ENCODE measurements at places on chromosomes 13 and 19.

DNA sequence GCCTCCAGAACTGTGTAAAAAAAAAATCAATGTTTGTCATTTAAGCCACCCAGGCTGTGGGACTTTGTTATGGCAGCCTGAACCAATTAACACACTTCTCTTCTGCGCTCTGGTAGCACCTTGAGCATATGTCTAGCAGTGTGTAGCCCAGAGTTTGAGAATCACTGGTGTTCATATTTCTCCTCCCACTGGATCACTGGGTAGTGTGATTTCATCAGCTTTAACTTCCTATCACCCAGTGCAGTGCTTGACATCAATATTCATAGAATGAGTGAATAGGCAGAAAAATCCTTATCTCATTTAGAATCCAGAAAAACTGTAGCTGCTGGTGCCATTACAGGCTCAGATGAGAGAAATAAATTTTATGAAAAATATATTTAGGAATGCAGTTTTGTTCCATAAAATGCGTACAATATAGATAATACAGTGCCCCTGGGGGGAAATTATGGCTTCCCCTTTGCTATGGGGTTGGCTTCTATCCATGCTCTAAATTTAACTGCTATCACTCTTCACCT is 30.7 kb upstream of the WASF3 start:
- DNase-seq, result no peak

GRCh38 chr19:39754544-39754943 is 16.7 kb upstream of the CLC start:
- DNase-seq, result no peak

GRCh38 chr13:93649496-93649895 is 422.9 kb downstream of the GPC6 start:
- DNase-seq, result no peak

- no peak for DNase-seq
Observed at GRCh38 chr13:40329781-40330485, 336.5 kb downstream of the FOXO1 start.

DNA sequence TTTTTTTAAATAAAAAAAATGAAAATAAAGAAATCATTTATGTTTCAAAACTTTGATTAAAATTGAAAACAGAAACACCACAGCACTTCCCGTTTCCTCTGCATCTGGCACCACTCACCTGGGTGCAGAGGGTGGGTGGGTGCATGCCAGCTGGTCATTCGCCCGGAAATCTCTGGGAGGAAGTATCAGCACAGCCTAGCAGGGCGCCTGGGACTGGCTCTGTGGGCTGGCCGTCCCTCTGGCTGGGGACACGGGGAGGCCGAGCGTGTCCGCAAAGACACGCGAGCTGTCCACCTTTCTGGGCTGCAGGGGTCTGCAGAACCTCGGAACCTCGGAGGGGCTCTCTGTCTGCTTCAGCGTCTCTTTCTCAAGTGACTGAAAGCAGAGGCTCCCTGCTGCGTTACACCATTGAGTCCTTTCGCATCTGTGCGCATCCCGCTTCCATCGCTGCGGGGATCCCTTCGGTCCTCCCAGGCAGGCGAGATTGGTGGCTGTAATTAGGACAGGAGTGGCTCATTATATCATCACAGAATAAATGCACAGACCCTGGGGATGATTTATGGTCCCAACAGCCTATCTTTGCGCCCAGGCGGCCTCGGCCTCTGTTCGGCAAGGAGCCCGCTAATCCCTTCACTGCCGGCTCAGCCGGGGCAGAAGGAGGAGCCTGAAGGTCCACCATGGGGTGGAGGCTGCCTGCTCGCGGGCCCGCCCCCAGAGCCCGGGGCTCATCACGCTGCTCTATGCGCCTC is 17.2 kb downstream of the CRTC1 start:
- DNase-seq, result no peak

GRCh38 chr13:98411013-98411412 is 165.9 kb downstream of the STK24 start:
- DNase-seq, result no peak

DNA sequence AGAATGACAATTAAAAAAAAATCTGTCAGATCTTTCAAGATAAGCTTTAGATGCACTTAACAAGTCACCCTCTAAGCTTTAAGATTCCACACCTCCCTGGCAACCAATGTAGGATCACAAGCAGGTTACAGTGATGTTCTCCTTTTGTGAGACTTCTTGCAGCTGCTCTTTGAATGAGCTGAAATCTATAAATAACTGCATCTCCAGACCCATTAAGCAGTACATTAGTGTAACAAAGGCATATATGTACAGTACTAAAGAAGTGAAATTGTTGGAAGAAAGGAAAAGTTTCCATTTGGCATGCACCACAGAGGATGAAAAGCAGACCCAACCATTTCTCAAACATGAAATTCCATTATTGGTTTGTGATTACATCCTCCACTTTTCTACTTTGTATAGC is 364.7 kb downstream of the ENOX1 start:
- DNase-seq, result peak; percentile 6

DNA sequence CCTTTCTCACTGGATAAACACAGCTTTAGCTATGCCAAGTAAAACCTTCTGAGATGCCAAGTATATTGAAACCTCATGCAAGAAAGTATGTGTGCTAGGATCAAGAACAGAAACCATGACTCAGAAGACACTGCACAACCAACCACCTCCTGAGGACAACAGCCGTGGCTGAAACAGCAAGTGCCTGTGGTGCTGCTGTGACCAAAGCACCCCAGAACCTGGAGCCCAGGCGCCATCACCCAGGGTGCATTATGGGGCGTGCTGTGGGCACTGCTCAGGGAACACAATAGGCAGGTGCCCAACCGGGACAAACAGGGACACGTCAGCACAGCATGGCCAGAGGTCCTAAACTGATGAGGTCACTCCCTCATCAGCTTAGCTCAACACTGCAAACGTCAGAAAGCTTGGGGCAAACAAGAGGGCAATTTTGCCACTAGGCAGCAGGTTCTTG is 101.3 kb upstream of the SLC15A1 start:
- DNase-seq, result no peak

DNA sequence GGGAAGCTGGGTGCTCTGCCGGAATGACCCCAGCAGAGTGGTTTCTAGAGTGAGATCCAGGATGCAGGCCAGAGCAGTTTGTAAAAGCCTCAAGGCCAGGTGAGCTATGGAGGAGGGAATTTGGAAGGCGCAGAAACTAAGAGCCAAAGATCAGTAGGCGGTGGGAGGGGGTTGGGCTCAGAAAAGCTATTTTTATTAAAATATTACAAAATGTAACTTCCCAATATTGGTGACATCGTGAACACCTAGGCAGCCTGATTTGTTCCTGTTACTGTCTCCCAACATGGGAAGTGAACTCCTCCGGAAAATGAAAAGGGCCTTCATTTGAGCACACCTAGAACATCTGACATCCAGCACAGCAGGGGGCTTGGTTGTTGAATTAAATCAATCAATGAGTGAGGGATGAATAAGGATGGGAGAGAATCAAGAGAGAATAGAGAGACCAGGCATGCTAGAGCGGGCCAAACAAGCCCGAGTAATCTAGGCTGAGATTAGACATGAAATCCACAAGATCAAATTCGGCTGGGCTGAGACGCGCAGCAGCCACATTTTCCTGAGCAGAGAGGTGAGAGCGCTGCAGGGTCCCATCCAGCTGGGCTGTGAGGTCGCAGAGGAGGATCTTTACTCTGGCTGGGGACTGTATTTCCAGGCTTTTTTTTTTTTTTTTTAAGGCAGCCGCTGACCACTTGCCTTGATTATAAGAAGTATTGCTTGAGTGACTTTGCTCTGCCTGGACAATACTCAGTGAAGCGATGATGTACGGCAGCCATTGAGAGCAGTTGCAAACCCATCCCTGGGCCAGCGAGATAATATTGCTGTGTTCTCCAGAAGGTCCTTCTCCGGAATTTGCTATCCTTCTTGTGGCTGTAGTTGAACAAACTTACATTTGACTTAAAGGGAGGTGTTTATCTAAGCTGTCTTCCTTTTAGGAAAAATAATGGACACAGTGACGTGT is 178.0 kb upstream of the KL start:
- DNase-seq, result no peak
